A549 treated with RU486 at 1 μM for 4 hours (cell line): ENCODE measurements at places on chromosomes 5 and 9. TPM values are rescaled to one million over a fixed set of nuclear protein-coding genes. Genes with fewer than 3 reads are reported as not detected.

The PCDHGB1 gene
- total RNA-seq, result 1.2 to 2.3 TPM (median 1.9 TPM) in 5 replicates

The PCDHA1 gene
- total RNA-seq, result 0.15 to 0.34 TPM (median 0.21 TPM) in 4 of 5 replicates, not detected in the other

The SAXO1 gene
- total RNA-seq, result not detected in 5 replicates

The GPR151 gene
- total RNA-seq, result not detected in 5 replicates

The IQGAP2 gene
- total RNA-seq, result 1.0 to 1.8 TPM (median 1.3 TPM) in 5 replicates

The MGAT1 gene
- total RNA-seq, result 73.0 to 92.1 TPM (median 86.3 TPM) in 5 replicates

The C5orf52 gene
- not detected in 5 replicates for total RNA-seq

The TEX48 gene
- not detected in 5 replicates for total RNA-seq

The BTNL8 gene
- total RNA-seq, result not detected in 5 replicates

The SLC6A18 gene
- total RNA-seq, result not detected in 5 replicates

The GNA14 gene
- total RNA-seq, result 0.06 TPM in 1 of 5 replicates, not detected in the others

The FOXD1 gene
- total RNA-seq, result 13.0 to 22.7 TPM (median 21.2 TPM) in 5 replicates

The FGF10 gene
- not detected in 5 replicates for total RNA-seq

The ECM2 gene
- 0.07 to 0.26 TPM (median 0.21 TPM) in 5 replicates for total RNA-seq

The HACD4 gene
- 0.53 to 1.2 TPM (median 1.0 TPM) in 5 replicates for total RNA-seq

The LCN15 gene
- not detected in 5 replicates for total RNA-seq

The IL7R gene
- 0.46 to 0.91 TPM (median 0.62 TPM) in 5 replicates for total RNA-seq

The BTNL9 gene
- total RNA-seq, result 0.57 to 1.3 TPM (median 0.74 TPM) in 5 replicates

The POMT1 gene
- total RNA-seq, result 12.7 to 17.8 TPM (median 16.6 TPM) in 5 replicates

The IL12B gene
- total RNA-seq, result 0.03 TPM in 1 of 5 replicates, not detected in the others

The AGXT2 gene
- not detected in 5 replicates for total RNA-seq

The SPATA31D4 gene
- total RNA-seq, result not detected in 5 replicates

The NUP188 gene
- total RNA-seq, result 36.0 to 42.3 TPM (median 38.6 TPM) in 5 replicates

The SLC22A4 gene
- 3.9 to 5.1 TPM (median 4.8 TPM) in 5 replicates for total RNA-seq

The CFAP90 gene
- 0.45 to 0.96 TPM (median 0.61 TPM) in 5 replicates for total RNA-seq

The MARVELD2 gene
- 2.5 to 2.9 TPM (median 2.6 TPM) in 5 replicates for total RNA-seq

The ISCA1 gene
- 31.3 to 55.4 TPM (median 47.1 TPM) in 5 replicates for total RNA-seq

The ZNF483 gene
- 0.40 to 0.88 TPM (median 0.77 TPM) in 5 replicates for total RNA-seq

The PCDHB10 gene
- total RNA-seq, result 0.06 TPM in 2 of 5 replicates, not detected in the others

The PCDHGB2 gene
- total RNA-seq, result 0.08 TPM in 2 of 5 replicates, not detected in the others

The EIF4E1B gene
- not detected in 5 replicates for total RNA-seq

The UAP1L1 gene
- total RNA-seq, result 9.3 to 14.6 TPM (median 11.2 TPM) in 5 replicates

The IFNA2 gene
- total RNA-seq, result not detected in 5 replicates

The HSPB3 gene
- not detected in 5 replicates for total RNA-seq

The MACIR gene
- total RNA-seq, result 16.3 to 21.4 TPM (median 20.2 TPM) in 5 replicates

The ARHGEF28 gene
- total RNA-seq, result 12.0 to 15.9 TPM (median 15.0 TPM) in 5 replicates

The TNFSF15 gene
- 0.26 to 0.40 TPM (median 0.31 TPM) in 5 replicates for total RNA-seq

The FCN1 gene
- total RNA-seq, result not detected in 5 replicates

The DIAPH1 gene
- 94.4 to 103 TPM (median 98.2 TPM) in 5 replicates for total RNA-seq

The PRSS3 gene
- total RNA-seq, result 12.2 to 18.4 TPM (median 15.0 TPM) in 5 replicates
